ENCODE measurements at places on chromosomes 6 and 20.

GRCh38 chr6:112150363-112150762 is 63.0 kb downstream of the FAM229B start:
- DNase-seq: no peak

DNA sequence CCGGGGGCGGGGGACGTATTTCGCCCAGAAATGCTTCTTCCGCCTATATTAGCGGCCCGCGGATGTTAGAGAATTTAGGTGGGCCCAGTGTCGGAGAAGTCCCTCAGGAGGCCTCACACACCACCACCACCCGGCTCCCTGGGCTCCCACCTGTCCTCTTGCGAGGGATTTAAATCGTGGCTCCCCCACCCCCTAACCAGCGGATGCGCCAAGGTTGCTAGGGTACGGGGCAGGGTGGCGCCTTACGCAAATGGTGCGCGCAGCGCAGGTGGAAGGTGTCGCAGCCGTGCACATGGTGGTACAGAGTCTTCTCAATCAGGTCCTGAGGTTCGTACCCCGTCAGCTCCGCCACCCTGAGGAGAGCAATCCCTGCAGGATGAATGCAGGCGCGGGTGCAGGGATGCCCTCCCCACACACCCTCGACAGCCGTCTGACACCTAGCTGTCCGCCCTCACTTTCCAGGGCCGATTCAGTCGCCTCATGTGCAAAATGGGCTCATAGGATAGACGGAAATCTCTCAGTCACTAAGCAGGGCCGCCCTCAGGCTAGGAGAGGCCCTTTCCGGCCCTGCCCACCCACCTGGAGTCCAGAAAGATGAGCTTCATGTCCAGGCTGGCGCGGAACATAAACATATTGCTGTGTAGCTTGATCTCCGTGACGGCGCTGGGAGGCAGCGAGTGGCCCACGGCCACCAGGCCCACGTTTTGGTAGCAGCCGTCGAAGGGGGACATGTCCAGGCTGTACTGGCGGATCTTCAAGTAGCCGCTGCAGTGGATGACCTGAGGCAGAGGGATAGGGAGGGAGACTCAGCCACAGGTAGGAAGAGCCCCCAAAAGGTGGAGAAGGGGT is 16.6 kb downstream of the SIM1 start:
- no peak for DNase-seq

DNA sequence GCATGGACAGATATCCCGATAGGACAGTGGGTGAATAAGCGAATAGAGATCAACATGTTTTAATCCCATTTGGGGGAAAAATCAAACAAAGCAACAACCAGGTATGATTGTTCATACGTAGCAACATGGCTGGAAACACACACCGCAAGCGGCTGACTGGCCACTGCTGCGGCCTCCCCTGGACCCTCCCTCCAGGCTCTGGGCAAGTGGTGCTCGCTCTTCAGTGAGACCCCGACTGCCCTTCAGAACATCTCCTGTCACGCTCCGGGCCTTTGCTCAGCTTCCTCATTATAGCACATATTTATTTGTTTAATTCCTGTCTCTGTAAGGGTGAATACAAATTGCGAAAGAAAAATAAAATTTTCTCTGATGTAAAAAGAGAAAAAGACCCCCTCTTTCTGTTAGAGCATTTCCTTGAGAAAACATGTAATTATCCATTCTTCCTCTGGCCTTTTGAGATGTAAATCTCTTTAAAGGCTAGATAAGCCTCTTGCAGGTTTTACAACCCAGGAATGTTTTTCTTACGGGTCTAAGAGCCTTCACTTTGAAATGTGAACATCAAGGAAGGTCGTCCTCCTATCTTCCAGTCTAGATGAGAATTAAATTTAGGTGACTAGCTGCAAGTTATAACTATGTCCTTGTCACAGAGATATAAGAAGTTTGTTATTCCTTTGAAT is 11.0 kb upstream of the FAM210B start:
- no peak for DNase-seq

DNA sequence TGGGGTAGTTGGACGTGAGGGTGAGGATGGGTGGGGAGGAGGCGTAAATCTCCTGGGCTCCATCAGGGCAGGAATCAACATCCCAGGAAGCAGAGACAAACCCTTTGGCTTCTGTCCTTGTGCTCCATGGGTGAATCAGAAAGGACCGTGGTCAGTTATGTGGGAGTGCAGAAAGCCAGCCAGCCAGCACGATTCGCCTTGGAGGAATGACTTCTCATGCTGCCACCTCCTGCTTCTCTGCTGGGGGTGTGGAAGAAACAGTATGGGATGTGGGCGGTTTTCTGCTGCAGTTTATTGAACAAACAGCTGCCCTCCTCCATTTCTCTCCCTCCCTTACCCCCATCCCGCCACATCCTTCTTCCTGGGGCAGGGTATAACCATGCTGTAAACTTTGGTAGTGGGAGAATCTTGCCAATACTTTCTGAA is 214.5 kb downstream of the SOX4 start:
- no peak for DNase-seq

GRCh38 chr6:8181951-8182845 is 79.8 kb upstream of the EEF1E1 start:
- DNase-seq: peak; percentile 25

DNA sequence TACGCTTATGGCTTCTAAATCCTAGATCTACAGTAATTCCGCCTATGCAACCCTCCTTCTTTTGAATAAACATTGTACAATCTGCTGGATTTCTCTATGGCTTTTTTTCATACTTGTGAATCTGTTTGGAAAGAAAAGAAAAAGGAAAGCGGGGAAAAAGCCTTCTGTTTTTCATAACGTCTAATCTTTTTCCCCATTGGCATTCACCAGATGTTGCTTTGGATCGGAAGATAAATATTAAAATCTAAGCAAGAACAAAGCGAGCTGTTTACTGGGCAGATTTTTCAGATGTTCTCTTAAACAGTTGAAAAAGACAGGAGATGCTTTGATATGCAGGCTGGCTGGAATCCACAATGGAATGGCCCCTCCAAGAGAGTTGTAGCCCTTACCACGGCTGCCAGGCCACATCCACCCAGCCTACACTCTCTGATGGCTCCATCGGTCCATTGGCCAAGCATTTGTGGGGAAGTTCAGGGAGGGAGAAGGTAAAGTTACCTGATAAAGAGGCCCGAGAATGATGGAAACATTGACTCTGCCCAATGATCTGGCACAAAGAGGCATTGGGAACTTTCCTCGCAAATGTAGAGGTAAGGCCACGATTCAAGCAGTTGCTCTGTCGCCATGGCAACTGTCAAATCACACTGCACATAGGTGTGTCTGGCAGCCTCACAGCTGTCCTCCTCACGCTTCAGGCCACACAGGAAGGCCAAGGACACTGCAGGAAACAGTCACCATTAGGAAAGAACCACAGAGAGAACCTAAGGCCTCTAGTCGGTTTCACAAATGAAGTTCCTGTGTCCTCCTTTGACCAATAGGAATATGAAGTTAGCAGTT is 70.3 kb downstream of the PKHD1 start:
- DNase-seq: no peak

All from dermis microvascular lymphatic vessel endothelial cell (primary cell).